NCI-H748 treated with DMSO at 0.1 percent for 48 hours (cell line): ENCODE measurements at places on chromosomes 11 and 22.
A peak's percentile ranks its signal among the peaks of the same experiment; 100 is the strongest.

DNA sequence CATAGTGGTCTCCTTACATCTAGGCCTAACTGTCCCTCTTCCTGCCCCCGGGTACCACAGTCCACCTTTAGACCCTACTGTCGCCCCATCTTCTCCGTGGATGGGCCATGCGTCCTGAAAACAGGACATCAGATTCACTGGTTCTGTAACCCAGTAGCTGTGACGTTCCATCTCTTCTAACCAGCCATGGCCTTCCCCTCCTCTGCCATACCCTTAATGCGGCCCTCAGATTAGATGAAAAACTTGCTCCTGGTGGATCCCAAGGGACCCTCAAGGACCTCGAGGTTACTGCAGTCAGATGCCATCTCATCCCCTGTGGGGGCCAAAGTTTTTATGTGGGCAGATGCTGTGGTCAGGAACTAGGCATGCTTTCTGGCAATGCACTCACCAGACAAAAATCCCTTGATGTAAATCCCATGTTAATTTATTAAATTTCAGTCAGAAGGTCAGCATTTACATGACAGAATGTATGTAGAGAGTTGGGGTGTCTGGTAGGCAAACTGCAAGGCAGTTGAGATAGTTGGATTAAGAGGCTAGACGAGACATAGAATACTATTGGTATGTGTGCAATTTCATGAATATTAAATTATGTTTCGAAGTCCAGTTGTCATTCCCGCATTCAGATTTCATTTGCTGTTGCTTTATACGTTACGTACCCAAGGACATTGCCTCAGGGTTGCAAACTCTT is 64.3 kb downstream of the WNT11 start:
- no peak for DNase-seq

DNA sequence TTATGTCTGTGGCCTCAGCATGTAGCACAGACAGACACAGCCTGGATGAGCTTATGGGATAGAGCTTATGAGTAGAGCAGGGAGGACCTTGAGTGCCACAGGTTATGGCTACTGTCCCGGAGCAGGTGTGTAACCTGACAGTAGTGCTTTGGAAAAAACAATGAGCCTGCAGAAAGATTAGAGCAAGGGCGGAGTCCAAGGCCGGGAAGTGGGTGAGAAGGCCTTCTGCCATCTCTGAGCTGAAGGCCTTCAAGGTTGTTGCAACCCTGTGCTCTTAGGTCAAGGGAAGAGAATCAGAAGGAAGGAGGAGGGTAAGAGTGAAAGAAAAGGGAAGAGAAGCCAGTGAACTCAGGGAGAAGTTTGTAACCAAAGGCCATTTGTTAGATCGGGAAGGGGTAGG is 3.9 kb upstream of the TAGLN start:
- no peak for DNase-seq

- peak; percentile 30 for DNase-seq
These were observed 13.5 kb upstream of the B4GALNT4 start for GRCh38 chr11:355581-356458.

DNA sequence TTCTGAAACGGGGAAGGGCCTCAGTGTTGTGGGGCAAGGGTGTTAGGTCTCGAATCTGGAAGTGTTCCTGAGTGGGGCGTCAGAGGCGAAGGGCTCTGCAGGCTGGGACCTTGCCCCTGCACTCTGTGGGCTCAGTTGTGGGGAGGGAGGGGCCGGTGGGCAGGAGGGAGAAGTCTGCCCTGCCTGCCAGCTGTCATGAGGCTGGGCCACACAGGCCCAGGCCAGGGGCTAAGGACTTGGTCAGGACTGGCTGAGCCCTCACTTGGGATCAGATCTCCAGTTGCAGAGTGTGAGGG is at the start of gene CRACR2B:
TSS of gene CRACR2B (plus strand) at position 23 of the 296 bp plus-strand sequence. CDS start 689 bp downstream, outside the sequence.
- no peak for DNase-seq

- DNase-seq = peak; percentile 32
These were observed 15.2 kb upstream of the TH start for GRCh38 chr11:2186669-2187279.
